Caki2 (cell line): ENCODE measurements at places on chromosomes 12 and 14. TPM values are rescaled to one million over a fixed set of nuclear protein-coding genes. Genes with fewer than 3 reads are reported as not detected.

Gene ZNF10
- total RNA-seq: 0.54 and 3.1 TPM in 2 replicates

Gene IL31
- not detected in 2 replicates for total RNA-seq

Gene FLVCR2
- total RNA-seq: 2.9 and 7.0 TPM in 2 replicates

Gene SLC25A3
- 684 and 707 TPM in 2 replicates for total RNA-seq

Gene CCDC196
- total RNA-seq: not detected in 2 replicates

Gene TESPA1
- total RNA-seq: not detected in 2 replicates
